ENCODE measurements at places on chromosomes 4 and X.

DNA sequence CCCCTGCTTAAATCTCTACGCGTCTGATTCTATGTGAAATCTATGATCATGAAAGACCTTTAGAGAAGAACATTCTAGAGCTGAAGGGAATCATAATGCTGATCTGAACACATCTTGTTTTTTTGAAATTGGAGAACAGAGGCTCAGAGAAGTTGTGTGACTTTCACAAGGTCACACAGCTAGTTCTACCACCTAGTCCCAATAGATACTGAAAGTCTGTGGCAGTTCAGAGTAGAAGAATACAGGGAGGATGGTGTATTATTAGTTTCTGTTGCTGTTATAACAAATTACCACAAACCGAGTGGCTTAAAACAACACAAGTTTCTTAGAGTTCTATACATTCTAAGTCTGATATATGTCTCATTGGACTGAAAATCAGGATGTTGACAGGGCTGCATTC lies 14.5 kb downstream of the CYP2U1 start:
- no peak for DNase-seq
- H3K4me3 ChIP-seq = no peak overlapping the region
- H3K36me3 ChIP-seq = no peaks in the 10 kb centered on the region
- no peaks in the 10 kb centered on the region for H3K27me3 ChIP-seq

GRCh38 chr4:13612569-13612968 lies 15.0 kb downstream of the BOD1L1 start:
- peaks cover 8% of the 10 kb centered on the region for H3K36me3 ChIP-seq
- no peak for DNase-seq
- H3K27me3 ChIP-seq = no peaks in the 10 kb centered on the region
- H3K4me1 ChIP-seq = no peaks in the 10 kb centered on the region

- H3K36me3 ChIP-seq = no peaks in the 10 kb centered on the region
- DNase-seq = no peak
- H3K4me3 ChIP-seq = no peak overlapping the region
- H3K27ac ChIP-seq = no peak overlapping the region
- H3K27me3 ChIP-seq = no peaks in the 10 kb centered on the region
- no peaks in the 10 kb centered on the region for H3K4me1 ChIP-seq
Observed at GRCh38 chr4:3257103-3257555, 8.2 kb downstream of the MSANTD1 start.

DNA sequence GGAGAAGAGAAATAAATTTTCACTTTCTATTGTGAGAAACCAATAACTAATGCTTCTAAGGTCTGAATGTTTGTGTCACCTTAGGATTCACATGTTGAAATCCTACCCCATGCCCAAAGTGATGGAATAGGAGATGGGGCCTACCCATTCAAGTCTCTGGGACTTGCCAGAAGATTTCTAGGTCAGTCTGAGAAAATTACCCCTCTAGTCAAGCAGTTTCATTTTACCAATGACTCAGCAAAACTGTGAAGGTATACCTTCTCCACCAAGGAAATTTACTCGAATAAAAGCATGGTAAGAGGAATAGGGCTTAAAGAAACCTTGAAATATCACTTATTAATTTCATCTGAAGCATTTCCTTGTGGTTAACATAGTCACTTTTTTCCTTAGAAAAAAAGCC lies 23.5 kb upstream of the PAPSS1 start:
- no peak overlapping the region for H3K4me3 ChIP-seq
- H3K27ac ChIP-seq = no peak overlapping the region
- H3K4me1 ChIP-seq = no peaks in the 10 kb centered on the region

- H3K27ac ChIP-seq = no peak overlapping the region
- no peaks in the 10 kb centered on the region for H3K27me3 ChIP-seq
- H3K36me3 ChIP-seq = no peaks in the 10 kb centered on the region
- peak; percentile 34 for DNase-seq
Observed at GRCh38 chr4:6379767-6380745, 92.4 kb downstream of the PPP2R2C start.

- DNase-seq = no peak
- no peaks in the 10 kb centered on the region for H3K4me1 ChIP-seq
- H3K27me3 ChIP-seq = no peaks in the 10 kb centered on the region
Observed at GRCh38 chr4:83074086-83074704, 39.2 kb downstream of the COPS4 start.

DNA sequence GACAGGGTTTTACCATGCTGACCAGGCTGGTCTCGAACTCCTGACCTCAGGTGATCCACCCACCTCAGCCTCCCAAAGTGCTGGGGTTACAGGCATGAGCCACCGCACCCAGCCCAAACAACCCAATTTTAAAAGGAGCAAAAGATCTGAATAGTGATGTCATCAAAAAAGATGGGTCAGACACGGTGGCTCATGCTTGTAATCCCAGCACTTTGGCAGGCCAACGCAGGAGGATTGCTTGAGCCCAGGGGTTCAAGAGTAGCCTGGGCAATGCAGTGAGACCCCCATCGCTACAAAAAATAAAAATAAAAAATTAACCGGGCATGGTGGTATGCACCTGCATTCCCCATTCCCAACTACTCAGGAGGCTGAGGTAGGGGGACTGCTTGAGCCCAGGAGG lies 6.1 kb downstream of the ELF2 start:
- H3K4me1 ChIP-seq = peaks cover 4% of the 10 kb centered on the region
- H3K27me3 ChIP-seq = no peaks in the 10 kb centered on the region
- no peaks in the 10 kb centered on the region for H3K36me3 ChIP-seq
- no peak overlapping the region for H3K4me3 ChIP-seq
- DNase-seq = no peak

- H3K27ac ChIP-seq = no peak overlapping the region
- no peak overlapping the region for H3K4me3 ChIP-seq
- no peaks in the 10 kb centered on the region for H3K36me3 ChIP-seq
- no peaks in the 10 kb centered on the region for H3K27me3 ChIP-seq
- no peaks in the 10 kb centered on the region for H3K4me1 ChIP-seq
Observed at GRCh38 chr4:8912089-8912455, 40.4 kb upstream of the HMX1 start.

DNA sequence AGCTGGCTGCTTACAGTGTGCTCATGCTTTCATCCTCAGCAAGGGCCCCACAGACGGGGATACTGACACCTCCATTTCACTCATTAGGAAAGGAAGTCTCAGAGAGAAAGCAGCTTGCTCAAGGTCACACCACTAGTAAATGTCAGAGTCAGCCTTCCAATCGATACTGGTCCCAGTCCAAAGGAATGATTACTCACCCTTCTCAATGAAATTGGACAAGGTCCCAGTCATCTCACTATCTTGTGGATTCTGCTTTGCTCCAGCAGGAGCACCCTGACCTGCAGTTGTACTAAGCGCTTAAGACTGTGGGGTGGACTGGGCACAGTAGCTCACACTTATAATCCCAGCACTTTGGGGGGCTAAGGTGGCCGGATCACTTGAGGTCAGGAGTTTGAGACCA lies 132.2 kb upstream of the SLC34A2 start:
- no peak overlapping the region for H3K4me3 ChIP-seq
- H3K4me1 ChIP-seq = no peaks in the 10 kb centered on the region
- no peak overlapping the region for H3K27ac ChIP-seq
- no peak for DNase-seq

DNA sequence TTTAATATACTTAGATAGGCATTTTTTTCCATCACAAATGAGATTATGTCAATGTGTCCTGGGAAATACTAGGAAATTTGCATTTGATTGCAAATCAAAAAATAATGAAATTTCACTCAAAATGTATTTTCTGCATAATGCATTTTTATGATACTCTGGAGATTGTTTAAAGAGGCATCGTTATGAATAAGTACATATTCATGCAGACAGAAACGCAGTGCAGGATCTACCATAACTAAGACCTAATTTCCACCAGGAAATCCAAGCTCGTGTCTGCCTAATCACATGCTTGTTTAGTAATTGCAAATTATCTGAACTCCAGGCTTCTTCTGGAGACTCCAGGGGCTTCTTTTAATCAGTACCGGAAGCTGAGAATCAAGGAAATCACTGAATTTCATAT lies 163.5 kb upstream of the MXRA5 start:
- no peak for DNase-seq
- H3K36me3 ChIP-seq = no peaks in the 10 kb centered on the region
- no peak overlapping the region for H3K4me3 ChIP-seq

GRCh38 chr4:146245850-146246249 lies 31.5 kb downstream of the REELD1 start:
- peaks cover 1% of the 10 kb centered on the region for H3K4me1 ChIP-seq
- no peak overlapping the region for H3K27ac ChIP-seq
- H3K36me3 ChIP-seq = no peaks in the 10 kb centered on the region
- no peaks in the 10 kb centered on the region for H3K27me3 ChIP-seq

DNA sequence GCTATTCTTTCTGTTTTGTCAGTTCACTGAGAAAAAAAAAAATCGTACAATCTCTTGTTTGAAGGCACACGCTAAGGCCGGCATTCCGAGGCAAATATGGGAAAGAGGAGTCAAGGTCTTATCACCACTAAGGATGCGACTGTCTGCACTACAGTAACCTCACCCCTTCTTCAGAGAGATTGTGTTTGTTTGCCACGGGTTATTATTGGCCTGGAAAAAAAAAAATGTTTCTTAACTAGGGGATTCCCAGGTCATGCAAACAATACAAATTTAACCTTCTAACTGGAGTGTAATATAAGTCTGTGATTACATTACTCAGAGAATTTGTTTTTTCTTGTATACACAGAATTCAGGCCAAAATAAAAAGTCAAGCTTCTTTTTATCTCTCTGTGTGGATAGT lies 168.3 kb downstream of the TMA16 start:
- H3K4me3 ChIP-seq = no peak overlapping the region
- H3K27me3 ChIP-seq = no peaks in the 10 kb centered on the region
- H3K27ac ChIP-seq = no peak overlapping the region
- H3K4me1 ChIP-seq = no peaks in the 10 kb centered on the region
- no peaks in the 10 kb centered on the region for H3K36me3 ChIP-seq

GRCh38 chrX:142428916-142429315 lies 223.8 kb upstream of the MAGEC2 start:
- H3K4me3 ChIP-seq = no peak overlapping the region
- H3K27me3 ChIP-seq = no peaks in the 10 kb centered on the region
- no peak for DNase-seq
- no peaks in the 10 kb centered on the region for H3K36me3 ChIP-seq
- H3K4me1 ChIP-seq = no peaks in the 10 kb centered on the region

GRCh38 chrX:104565791-104566680 lies at the start of gene IL1RAPL2:
TSS of gene IL1RAPL2 (plus strand) at chrX:104566199.
- H3K4me3 ChIP-seq = no peak within 1 kb of the TSS
- H3K27ac ChIP-seq = no peak within 1 kb of the TSS
- no peaks in the 10 kb centered on the region for H3K27me3 ChIP-seq
- H3K36me3 ChIP-seq = no peaks in the 10 kb centered on the region
- no peaks in the 10 kb centered on the region for H3K4me1 ChIP-seq
- DNase-seq = no peak

GRCh38 chrX:8724300-8724699 lies 7.6 kb downstream of the ANOS1 start:
- H3K36me3 ChIP-seq = no peaks in the 10 kb centered on the region
- H3K27me3 ChIP-seq = no peaks in the 10 kb centered on the region
- H3K27ac ChIP-seq = no peak overlapping the region
- no peak for DNase-seq
- no peaks in the 10 kb centered on the region for H3K4me1 ChIP-seq

DNA sequence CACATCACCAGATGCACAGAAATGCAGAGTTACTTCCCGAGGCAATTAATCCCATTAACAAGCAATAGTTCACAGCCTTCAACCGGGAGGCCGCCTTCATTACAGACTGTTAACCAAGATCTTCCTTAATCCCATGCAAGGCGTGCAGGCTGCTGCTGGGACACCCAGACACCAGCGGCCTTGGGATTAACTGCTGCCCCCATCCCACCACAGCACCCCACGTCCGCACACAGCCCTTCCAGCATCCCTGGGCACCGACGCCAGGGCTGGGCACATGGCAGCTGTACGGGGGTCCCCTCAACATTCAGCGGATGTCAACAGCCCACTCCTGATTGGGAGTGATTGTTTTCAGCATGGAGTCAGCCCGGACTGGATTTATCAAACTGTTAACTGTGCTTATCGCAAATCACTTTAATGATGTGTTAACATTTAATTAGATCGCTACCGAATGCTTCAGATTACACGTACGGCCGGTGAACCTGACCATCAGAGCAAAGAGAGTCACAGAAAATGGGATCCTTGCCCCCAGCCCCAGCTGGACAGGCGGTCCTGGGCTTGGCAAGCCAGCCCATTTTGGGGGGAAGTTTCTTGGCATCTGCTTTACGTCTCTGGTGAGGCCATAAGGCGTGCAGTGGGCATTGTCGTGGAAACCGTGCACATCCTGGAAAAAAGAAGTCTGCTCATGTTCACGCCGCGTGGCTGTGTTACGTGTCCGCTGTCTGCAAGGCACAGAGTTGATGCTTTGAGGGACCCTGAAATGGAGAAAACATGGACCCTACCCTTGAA lies 126.4 kb downstream of the HMX1 start:
- H3K36me3 ChIP-seq = no peaks in the 10 kb centered on the region
- no peaks in the 10 kb centered on the region for H3K4me1 ChIP-seq
- H3K4me3 ChIP-seq = no peak overlapping the region

GRCh38 chr4:153234885-153235284 lies 30.6 kb downstream of the TRIM2 start:
- no peak overlapping the region for H3K4me3 ChIP-seq
- H3K4me1 ChIP-seq = no peaks in the 10 kb centered on the region
- no peaks in the 10 kb centered on the region for H3K27me3 ChIP-seq

DNA sequence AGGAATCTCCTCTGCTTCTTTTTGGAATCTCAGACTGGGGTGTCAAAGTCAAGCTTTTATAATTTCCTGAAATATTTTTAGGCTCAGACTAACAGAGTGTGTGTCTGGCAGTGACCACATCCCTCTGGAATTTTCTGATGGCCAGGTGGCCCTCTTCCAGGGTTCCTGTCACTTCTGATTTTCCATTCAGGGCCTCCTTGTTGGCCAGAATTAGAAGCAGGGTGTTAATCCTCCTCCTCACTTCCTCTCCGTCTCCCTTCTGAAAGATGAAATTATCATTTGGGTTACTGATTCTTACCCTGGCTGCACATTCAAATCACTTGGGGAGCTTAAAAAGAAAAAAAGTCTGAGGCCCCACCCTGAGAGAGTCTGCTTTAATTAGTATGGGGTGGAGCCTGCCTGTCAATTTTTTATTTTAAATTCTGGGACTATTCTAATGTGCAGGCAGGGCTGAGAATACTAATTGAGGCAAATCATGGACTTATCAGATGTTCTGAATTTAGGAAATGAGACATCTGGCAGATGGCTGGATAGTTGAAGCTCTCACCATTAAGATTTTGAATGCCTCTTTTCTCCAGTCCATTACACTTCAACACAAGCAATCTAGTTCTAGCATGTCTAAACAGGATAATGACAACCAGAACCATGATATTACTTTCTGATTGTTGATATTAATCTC lies 43.2 kb downstream of the HAND2 start:
- no peak for DNase-seq
- no peaks in the 10 kb centered on the region for H3K27me3 ChIP-seq
- H3K4me3 ChIP-seq = no peak overlapping the region
- peaks cover 5% of the 10 kb centered on the region for H3K4me1 ChIP-seq
- peak overlapping the region; percentile 57 for H3K27ac ChIP-seq
